ENCODE measurements at places on chromosomes 2 and 18.

DNA sequence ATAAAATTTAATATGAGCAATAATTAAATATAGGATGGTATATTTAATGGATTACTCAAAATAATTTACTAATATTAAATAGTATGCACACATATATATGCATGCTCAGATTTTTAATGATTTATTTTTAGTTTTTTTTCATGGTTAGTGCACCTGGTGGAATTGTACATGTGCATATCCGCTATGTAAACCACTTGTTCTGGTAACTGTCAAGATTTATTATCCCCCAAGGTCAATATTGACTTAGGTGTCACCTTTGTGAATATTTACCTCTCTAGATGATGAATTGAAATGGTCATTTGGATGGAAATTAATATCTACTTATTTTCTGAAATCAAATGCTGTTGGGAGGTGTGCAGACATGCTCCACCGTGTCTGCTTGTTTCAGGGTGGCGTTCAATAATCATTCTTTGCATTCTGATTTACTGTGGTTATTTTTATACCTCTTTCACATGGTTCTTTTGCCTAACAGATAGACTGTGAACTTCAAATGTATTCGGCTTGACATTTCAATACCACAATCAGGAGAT lies 14.7 kb downstream of the CNTNAP5 start:
- no peak for DNase-seq

DNA sequence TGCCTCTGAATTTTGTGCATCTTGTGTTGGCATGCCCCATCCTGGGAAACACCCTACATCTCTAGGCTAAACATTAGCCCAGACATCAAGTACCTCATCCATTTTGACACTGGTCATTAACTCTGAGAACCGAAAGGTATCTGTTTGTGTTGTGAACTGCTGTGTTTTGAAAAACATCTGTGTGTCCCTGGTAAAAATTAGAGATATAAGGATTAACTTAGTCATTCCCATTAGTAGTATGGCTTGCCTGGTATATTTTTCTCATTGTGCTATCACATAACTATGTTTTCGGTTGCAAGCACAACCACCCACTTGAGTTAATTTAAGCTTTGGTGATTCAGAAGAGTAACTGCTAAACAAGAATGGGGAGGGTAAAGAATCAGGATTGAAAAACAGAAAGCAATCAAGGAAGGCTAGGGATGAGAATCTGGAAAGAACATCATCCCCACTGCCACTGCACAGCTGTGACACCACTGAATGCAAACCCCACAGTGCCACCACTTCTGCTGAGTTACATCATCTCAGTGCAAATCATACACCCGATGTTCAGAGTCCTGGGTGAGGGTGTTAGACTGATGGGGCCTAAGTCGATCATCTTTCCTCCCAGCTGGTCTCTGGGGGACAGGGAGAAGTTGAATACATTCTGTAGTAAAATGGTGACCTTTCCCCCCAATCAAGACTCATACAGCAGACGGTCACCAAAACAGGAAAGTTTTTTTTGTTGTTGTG lies 234.0 kb downstream of the EPHA4 start:
- no peak for DNase-seq

DNA sequence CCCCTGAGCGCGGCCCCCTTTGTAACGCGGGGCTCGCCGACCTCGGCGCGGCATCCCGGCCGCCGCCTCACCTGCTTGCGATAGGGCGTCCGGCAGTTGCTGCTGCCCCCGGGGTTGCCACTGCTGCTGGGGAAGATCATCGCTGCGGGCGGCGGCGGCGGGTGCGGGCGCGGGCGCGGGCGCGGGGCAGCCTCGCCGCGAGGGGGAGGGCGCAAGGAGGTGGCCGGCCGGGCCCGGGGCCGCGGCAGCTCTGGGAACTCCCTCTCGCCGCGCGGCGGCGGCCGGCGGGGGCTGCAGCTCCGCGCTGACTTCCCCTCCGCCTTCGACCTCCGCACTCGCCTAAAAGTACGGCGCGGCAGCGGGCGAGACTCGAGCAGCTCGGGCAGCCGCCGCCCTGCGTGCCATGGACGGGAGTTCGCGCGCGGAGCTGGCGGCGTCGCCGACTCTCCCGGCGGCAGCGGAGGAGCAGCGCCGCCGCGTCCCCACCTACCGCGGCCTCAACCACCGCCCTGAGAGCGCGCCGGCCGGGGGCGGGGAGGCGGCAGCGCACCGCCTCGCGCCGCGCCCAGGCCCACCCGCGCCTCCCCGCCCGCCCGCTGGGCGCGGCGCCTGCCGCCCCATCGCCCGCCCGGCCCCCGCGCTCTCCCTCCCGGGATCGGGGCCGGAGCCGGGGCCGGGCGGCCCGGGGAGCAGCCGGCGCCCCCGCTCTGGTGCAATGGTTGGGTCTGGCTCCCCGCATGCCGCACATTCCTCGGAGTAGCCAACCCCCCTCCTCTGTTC lies 86.0 kb downstream of the RBMS1 start:
- DNase-seq: peak; percentile 31

DNA sequence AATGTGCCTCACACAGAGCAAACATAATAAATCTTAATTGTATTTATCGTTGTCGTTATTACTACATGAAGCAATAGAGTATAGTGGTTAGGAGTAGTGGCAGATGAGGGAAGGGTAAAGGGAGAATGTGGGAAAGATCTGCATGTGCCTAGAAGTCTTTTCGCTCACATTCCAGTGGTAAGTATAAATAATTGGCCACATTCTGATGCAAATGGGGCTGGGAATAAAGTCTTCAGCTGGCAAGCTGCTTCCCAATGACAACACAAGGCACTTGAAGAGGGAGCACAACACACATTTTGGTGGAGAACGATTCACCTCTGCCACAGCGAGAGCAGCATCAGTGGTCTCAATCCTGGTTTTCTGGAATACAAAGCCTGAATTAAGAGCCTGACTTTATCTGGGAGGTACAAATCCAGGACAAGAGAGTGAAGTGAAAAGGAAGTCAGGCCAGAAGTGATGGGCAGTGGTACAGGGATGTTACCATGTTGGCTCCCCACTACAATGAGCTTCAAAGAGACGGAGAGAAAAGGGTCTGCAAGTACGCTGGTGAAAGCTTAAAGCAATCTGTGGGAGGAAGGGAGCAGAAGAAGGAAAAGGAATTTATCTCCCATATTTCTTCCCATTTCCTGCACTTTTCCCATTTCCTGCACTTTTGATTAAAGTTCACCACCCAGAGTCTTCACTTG lies 112.3 kb downstream of the ARHGAP15 start:
- DNase-seq: no peak

GRCh38 chr18:77528872-77529271 lies 279.2 kb downstream of the GALR1 start:
- DNase-seq: no peak

GRCh38 chr18:38789141-38789540 lies 1223.5 kb upstream of the CELF4 start:
- no peak for DNase-seq

GRCh38 chr18:43129946-43130524 lies 14.6 kb upstream of the RIT2 start:
- no peak for DNase-seq

- peak; percentile 28 for DNase-seq
Measured at GRCh38 chr2:233418761-233419546, 64.7 kb downstream of the DGKD start.

GRCh38 chr2:220789961-220790360 lies 782.1 kb downstream of the EPHA4 start:
- DNase-seq: no peak

GRCh38 chr18:45014047-45014501 lies 333.4 kb downstream of the SETBP1 start:
- DNase-seq: no peak

DNA sequence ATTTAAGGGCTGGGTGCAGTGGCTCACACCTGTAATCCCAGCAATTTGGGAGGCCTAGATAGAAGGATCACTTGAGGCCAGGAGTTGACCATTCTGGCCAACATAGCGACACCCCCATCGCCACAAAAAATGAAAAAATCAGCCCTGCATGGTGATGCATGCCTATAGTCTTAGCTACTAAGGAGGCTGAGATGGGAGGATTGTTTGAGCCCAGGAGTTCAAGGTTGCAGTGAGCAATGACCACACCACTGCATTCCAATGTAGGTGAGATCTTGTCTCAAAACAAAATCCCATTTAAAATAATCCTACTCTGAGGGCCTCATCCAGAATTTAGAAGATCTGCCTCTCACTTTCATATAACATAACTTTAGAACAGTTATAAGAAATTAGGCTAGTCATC lies 2.7 kb upstream of the SERTAD2 start:
- DNase-seq: no peak

- no peak for DNase-seq
Measured at GRCh38 chr2:129934044-129934822, 45.2 kb upstream of the RAB6C start.

GRCh38 chr18:63185984-63186383 lies 133.6 kb downstream of the BCL2 start:
- no peak for DNase-seq

GRCh38 chr2:53445383-53446070 lies 322.1 kb upstream of the CHAC2 start:
- no peak for DNase-seq

DNA sequence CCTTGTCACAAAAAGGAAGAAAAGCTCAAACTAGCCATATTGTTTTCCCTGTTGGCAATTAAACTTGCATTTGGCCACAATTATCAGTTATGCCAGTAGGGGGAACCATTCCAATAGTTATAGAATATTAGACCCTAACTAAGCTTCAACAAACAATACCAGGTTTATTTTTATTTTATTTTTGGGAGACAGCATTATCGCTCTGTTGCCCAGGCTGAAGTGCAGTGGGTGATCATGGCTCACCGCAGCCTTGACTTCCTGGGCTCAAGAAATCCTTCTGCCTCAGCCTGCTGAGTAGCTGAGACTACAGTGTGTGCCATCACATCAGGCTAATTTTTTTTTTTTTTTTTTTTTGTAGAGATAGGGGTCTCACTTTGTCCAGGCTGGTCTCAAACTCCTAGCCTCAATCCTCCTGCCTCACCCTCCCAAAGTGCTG lies 102.1 kb downstream of the ATAD2B start:
- DNase-seq: no peak

Data from stimulated activated CD8-positive, alpha-beta memory T cell treated with anti-CD3 and anti-CD28 coated beads, Interleukin-4, amount 100 ng/mL, for 24 hours (primary cell).